ENCODE measurements at places on chromosomes 5 and 9. TPM values are rescaled to one million over a fixed set of nuclear protein-coding genes. Genes with fewer than 3 reads are reported as not detected.

The PRDM9 gene
- not detected for total RNA-seq

GRCh38 chr9:36874921-36875320 lies 159.1 kb downstream of the PAX5 start:
- ATAC-seq, result no peak

- ATAC-seq, result no peak
Observed at GRCh38 chr5:131396015-131396414, 132.2 kb downstream of the CDC42SE2 start.

- ATAC-seq, result no peak
Observed at GRCh38 chr9:93258818-93259489, 75.0 kb downstream of the WNK2 start.

The GGTA1 gene
- 7.1 TPM for total RNA-seq

GRCh38 chr5:35337340-35338156 lies 107.3 kb upstream of the PRLR start:
- ATAC-seq, result no peak

The CD72 gene
- total RNA-seq, result 0.52 TPM

- ATAC-seq, result no peak
Observed at GRCh38 chr5:157165261-157165660, 803 bp downstream of the GARIN3 start.
